ENCODE measurements at places on chromosomes 1 and 21.

- no peak for DNase-seq
Observed at GRCh38 chr1:225448146-225448805, 20.4 kb upstream of the LBR start.

GRCh38 chr1:226635456-226635941 lies 86.9 kb downstream of the STUM start:
- no peak for DNase-seq

GRCh38 chr21:40731206-40731605 lies 115.8 kb downstream of the DSCAM start:
- DNase-seq: no peak

GRCh38 chr21:46639489-46640386 lies 4.3 kb downstream of the PRMT2 start:
- no peak for DNase-seq

DNA sequence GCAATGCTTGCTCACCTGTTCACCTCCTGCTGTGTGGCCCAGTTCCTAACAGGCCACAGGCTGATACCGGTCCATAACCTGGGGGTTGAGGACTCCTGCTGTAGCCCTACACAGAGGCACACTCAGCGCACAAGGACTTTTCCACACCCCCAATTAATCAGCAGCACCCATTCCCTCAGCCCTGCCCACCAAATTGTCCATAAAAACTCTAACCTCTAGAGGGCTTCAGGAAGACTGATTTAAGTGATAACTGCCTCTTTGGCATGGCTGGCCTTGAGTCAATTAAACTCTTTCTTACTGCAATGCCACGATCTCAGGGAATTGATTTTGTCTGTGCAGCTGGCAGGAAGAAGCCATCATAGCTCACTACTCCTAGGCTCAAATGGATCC lies 71.3 kb upstream of the MUTYH start:
- no peak for DNase-seq

All from stimulated activated CD8-positive, alpha-beta memory T cell treated with anti-CD3 and anti-CD28 coated beads, Interleukin-4, amount 100 ng/mL, for 1 hour (primary cell).